ENCODE measurements at places on chromosomes 12 and 14.

GRCh38 chr12:57138526-57139272, 8.7 kb downstream of the LRP1-AS start:
- no peak for DNase-seq

DNA sequence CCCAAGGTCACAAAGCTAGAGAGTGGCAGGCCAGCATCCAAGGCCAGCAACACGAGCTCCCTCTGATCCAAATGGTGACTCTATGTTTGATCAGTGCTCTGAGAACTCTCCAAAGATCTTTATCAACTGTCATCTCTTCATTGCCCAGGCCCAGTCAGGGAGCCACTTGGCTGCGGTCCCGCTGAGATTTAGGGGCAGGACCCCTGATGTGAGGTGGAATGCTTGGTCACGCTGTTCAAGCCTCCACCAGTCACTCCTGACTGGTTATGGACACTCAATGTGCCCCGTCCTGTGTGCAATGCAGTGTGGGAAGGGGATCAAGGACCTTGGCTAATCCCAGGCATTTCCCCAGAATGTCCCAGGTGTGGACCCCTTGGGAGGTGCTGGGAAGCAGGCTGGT, 19.8 kb upstream of the TCL1B start:
- no peak for DNase-seq

DNA sequence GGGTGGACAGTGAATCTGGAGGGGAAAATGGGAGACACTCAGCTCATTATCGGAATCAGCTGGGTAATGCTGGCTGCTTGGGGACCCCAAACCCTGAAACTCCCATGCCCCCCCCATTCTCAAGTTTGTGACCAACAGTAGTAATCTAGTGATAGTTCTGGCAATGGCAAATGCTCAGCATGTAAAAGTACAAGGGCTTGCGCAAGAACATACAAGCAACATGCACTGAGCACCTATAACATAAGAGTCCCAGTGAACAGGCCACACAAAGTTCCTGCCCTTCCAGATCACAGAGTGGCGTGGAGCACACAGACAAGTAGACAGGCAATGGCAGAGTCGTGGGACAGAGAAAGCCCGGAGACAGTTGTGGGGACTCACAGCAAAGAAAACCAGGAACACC, 407.9 kb downstream of the MED13L start:
- DNase-seq = no peak

GRCh38 chr12:13973996-13974395, 7.4 kb downstream of the GRIN2B start:
- no peak for DNase-seq

GRCh38 chr14:28709571-28710305, 56.8 kb upstream of the FOXG1 start:
- no peak for DNase-seq

DNA sequence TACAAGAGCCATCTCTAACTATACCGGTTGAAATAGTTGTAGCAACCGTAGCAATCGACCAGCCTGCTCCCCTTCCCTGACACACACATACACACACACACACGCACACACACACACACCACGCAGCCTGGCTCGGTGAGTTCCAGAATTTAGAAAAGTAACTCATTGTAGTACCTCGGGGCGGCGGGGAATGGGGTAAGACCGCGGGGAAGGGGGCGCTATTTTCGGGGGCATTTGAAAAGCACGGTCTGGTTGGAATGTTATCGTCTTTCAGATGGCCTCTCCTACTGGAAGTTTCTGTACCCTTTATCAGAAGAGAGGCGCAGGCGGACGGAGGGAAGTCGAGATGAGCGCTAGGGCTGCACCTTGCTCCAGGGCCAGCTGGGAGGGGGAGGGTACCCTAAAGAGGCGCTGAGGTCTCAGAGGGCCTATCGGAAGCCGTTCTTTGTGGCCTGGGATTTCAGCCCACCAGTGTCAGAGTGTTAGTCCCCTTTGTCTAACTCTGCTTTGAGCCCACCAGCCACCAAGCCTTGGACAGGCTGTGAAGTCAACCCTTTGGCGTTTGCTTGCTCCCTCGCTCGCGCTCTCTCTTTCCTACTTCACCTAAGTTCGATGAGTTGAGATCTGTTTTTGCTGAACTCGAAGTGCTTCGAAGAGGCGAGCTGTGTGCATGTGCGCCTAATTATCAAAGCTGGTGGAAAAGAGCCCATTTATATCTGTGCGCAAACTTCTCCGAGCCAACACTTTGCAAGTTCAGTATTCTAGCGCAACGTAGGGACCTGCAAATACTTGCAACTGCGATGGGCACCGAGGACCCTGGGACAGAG, 837 bp downstream of the COL2A1 start:
- DNase-seq = no peak

- DNase-seq = no peak
Observed at GRCh38 chr12:121799156-121799841, 4.5 kb upstream of the SETD1B start.

GRCh38 chr12:32399370-32400113, at the start of gene FGD4:
TSS of gene FGD4 (plus strand) at chr12:32399558.
- DNase-seq = peak; percentile 97

DNA sequence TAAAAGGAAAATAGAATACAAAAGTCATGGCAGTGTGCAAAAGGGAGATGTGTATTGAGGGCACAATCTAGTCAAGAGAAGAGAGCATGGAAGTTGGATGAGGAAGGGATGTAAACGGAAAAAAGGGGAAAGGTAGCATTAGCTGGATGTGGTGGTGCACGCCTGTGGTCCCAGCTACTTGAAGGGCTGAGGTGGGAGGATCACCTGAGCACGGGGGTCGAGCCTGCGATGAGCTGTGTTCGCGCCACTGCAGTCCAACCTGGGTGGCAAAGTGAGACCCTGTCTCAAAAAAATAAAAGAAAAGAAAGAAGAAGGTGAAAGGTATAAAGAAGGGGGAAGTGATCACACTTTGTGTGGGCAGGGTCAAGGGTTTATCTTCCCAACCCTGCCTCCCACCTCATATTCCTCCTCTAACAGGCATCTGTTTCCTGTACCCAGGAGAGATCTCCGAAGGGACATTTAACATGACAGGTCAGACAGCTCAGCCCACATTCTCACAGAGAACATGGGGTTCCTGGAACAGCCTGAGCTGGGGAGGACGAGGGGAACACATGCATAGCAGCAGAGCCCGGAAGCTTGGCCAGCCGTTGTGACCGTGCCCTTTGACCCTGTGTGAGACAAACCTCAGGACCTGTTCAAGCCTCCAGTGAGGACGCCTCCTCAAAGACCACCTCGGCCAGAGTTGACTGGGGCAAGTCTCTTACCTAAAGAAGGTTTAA, 8.9 kb downstream of the RNASE11 start:
- DNase-seq = no peak
